ENCODE measurements at places on chromosomes 3 and 15.

DNA sequence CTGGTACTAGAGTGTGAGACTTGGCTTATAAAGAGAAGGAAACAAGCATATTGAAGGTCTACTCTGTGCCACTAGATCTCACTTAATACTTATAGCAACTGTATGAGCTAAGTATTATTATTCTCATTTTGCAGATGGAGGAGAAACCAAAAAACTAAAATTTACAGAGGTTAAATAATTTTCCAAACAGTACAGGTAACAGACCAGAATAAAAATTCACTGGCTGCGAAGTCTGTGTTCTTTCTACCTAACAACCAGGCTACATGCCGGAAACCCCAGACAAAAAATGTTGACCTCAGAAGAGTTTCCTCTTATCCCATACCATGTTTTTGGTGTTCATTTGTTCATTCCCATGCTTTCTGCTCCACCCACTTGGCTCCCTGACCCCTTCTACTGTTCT, 46.6 kb downstream of the CMSS1 start:
- DNase-seq = no peak

DNA sequence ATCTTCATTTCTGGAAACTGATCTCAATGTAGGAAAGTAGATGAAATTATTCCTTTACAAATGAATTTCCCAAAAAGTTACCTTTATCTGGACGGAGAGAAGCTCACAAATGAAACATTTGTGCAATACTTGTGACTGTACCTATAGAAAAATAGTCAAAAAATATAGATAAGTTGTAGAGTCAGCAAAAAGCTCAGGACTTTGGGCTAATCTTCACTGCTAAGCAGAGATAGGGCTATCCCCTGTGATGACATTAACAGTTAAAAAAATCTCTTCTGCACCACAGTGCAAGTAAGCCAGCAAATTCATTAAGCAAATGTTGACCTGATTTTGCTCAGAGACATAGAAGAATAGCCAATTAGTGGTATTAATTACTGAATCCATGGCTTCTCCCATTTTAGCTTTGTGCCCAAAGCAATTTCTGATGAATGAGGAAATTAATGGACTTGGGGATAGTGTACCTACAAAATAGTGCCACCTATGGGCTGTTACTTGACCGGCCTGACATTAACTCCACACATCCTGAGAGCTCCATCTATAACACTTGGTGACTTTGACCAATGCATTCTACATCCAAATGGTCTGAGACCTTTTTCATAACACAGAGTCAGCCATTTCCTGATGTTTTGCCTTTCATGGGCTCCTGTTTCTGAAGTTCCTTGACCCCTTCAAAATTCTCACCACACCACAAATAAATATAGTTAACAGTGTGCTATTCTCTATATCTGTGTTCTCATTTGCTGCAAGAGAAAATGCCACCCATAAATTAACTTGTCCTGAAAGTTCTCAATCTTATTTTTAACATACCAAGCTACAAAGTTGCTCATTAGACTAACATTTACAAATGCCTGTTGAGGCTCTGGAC, 105.0 kb downstream of the SSR3 start:
- DNase-seq = peak; percentile 59

GRCh38 chr15:78915341-78916087, 29.3 kb downstream of the CTSH start:
- no peak for DNase-seq

- DNase-seq = no peak
Observed at GRCh38 chr15:84111575-84111974, 124.0 kb upstream of the GOLGA6L4 start.

DNA sequence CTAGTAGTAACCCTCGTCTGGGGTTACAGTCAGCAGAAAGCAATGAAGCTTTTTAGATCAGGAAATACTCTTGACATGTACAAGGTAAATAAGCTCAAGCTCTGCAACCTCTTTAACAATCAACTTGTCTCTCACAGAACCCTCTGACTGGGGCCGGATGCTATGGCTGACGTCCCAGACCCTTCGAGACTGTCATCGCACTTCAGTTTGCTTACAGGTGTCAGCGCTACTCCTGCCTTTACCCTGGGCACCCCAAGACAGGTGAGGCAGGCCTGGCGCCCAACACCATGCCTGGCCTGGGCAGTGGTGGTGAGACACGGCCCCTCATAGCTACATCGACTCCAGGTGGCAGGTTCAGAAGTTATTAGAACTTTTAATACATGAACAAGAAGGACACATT, 30.6 kb downstream of the LRRFIP2 start:
- DNase-seq = no peak

DNA sequence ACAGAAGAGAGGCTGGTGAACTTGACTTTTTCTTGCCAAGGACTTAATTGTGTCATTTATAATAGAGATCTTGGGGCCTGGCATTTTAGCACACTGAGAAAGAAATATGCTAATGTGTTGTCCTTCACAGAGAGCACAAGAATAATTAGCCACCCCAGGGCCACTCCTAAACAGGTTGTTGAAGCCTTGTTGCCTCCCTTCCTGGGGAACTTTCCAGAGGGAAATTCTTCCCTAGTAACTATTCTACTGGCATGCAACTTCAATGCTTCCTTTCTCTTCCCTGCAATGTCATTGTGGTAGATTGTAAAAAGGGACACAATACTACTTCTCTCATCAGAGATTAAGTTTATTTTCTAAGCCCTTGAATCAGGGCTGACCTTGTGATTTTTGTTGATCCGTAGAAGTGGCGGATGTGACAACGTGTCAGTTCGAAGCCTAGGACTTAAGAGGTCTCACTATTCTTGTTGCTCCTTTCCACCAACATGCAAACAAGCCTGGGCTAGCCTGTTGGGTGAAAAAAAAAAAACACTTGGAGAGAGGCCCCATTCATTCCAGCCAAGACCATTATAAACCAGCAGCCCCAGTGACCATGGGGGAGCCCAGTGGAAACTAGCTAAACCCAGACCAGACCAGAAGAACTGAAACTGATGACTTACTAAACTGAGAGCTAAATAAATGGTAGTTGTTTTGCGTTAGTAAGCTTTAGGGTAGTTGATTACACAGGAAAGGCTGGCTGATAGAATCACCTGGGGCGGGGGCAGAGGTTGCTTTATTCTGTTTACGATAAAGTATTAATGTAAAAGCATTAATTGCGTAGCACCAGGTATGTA, 287.2 kb downstream of the SHQ1 start:
- no peak for DNase-seq

- DNase-seq = no peak
Observed at GRCh38 chr3:127819086-127819485, 3.2 kb downstream of the MGLL start.

DNA sequence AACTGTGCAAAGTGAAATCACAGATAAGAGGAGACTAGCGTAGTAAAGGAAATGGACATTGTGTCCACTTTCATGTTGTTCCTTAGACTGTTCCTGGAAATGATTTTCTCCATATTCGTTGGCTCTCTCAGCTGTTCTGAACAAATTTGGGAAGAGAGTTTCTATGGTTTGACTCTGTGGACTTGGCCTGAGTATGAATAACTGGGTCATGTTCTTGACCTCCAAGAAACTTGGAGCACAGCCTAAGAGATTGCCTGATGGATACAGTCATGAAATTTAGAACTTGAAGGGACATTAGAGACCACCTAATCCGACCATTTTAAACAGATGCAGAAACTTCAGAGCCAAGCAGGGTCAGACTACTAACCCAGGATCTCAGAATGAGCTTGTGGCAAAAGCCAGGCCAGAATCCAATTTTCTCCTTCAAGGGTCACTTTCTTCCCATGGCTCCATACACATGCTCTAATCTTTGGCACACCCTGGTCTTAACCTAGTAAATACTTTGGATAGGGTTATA, 430.4 kb downstream of the RBMS3 start:
- no peak for DNase-seq

- peak; percentile 53 for DNase-seq
Observed at GRCh38 chr3:117645561-117646242, 936.1 kb downstream of the TUSC7 start.

DNA sequence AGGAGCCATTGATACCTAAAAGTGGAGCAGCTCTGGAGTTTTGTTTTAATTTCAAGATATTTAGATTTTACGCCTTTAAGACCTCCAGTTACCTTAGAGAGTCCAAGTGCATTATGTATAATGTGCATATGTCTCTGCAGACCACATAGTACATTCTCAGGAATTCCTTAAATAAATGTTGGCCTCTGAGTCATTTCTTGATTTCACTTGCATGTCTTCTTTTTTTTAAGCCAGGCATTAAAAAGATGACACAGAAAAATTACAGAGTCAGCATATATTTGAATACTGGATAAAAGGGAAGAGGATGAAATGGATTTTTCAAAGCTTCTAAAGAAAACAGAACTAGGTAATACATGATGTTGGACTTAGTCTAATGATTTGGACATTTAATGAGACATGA, 125.2 kb downstream of the TMCO5A start:
- DNase-seq = no peak

DNA sequence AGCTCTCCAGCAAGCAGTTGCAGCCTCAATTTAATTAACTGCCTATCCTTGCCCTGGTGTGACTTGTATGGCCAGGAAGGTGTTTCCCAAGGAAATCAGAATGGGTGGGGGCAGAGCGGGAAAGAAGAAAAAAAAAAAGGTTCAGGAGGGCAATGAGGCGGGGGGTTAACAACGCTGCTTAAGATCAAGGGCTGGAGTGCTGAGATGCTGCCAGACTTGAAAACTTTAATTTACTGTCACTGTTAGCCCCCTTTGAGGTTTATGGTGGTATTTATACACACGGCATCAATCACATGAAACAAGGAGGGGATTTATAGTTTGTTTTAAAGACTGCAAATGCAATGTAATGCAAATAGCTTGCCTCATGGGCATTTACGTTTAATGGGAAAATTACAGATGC, 319.4 kb upstream of the NR2F2 start:
- DNase-seq = no peak

DNA sequence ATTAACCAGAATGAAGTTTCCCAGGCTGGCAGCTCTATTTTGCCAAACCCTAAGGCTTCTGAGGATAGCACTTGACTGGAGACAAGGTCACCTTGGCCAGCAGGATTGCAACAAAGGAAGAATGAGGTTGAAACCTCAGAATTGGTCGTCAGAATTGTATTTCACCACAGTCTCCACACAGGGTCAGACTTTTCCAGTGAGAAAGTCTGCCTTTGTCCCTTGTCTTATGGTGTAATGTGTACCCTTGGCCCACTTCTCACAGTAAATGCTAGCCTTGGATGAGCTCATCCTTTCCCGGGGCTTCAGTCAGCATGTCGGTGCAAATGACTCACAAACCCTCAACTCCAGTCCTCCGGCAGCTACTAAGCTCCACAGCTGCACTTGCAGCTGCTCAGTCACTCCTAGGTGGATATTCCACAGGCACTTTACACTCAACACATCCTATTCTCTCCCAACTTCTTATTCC, 19.7 kb downstream of the SSR3 start:
- DNase-seq = no peak

DNA sequence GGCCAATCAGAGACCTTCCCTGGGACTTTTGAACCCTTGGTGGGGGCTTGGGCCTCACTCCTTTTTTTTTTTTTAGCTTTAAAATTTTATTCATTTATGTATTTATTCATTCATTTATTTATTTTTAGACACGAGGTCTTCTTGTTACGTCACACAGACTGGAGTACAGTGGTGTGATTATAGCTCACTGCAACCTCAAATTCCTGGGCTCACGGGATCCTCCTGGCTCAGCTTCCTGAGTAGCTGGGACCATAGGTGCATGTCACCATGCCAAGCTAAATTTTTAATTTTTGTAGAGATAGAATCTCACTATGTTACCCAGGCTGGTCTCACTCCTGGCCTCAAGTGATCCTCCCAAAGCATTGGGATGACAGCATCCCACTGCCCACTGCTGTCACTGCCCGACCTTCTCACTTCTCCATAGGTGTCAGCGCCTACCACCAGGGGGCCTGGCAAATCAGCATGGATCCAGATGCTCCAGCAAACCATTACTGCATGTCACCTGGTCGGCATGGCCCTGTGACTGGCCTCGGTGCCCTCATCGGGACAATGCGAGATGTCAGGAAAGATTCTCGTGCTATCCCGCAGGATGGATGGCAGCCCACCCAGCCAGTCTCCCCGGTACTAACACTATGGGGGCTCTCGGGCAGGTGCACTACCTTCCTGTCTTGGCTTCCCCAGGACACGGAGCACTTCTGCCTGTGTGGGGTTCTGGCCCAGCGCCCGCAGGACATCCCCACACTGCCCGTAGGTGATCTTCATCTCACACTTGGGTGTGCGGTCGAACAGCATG, 3.0 kb downstream of the MYL3 start:
- DNase-seq = no peak

DNA sequence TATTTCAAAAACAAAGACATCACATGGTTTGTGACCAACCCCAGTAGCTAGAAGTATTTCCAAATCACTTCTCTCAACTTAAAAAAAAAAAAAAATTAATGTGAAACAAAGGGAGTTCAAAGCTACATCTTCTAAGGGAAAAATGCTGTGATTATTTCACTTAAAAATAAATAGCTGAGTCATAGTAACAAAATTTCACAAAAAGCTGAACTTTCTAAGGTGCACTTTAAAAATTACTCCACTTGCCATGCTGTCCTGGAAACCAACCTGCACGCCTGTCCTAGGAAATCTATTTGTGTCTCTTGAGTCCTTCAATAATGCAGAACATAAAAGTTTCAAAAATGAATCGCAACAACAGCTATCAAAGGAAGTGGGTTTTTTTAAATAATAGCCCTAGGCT, 1.8 kb downstream of the ACAP2 start:
- DNase-seq = no peak

- DNase-seq = no peak
Observed at GRCh38 chr3:48267782-48268181, 26.9 kb downstream of the ZNF589 start.

GRCh38 chr3:187456250-187456649, 88.1 kb downstream of the RTP4 start:
- DNase-seq = no peak

DNA sequence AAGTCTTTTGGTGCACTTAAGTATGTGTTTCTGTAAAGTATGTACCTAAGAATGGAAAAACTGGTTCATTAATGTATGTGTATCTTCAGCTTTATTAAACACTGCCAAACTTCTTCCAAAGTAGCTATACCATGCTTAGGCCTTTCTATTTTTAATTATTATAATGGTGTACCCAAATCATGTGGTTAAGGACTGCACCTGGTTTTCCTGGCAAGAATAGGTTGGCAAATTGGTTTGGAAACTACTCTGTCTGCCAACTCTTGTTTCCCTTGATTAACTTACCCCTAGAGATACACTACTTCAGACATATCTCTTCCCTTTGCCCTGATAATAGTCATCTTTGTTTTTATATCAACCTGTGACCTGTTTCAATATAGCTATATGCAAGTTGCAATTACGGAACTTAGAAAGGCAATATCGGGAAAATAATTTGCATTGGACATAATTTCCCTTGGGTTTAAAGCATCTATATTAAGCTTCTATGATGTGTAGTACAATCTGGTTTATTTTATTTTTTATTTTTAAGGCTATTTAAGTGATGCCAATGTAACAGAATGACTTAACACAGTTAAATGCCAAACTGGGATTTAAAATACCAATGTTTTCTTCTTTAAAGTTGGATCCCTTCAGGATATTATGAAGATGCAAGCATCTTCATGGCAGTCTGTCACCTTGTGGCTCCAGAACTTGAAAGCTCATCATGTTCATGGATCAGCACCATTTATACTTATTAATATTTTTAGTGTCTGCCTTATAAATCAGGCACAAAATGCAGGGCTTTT, 40.6 kb upstream of the TMEM108 start:
- DNase-seq = peak; percentile 90

- no peak for DNase-seq
Observed at GRCh38 chr15:29922191-29922590, 99.9 kb upstream of the TJP1 start.

GRCh38 chr15:58227706-58228543, 89.7 kb downstream of the AQP9 start:
- DNase-seq = peak; percentile 83

All from NCI-H1105 treated with DMSO at 0.1 percent for 48 hours (cell line).